Stimulated activated CD4-positive, alpha-beta T cell treated with anti-CD3 and anti-CD28 coated beads, Interleukin-4, amount 100 ng/mL, for 24 hours (primary cell): ENCODE measurements at places on chromosomes 12 and 14.

GRCh38 chr12:7647071-7647470 lies 18.6 kb downstream of the APOBEC1 start:
- DNase-seq, result no peak

GRCh38 chr12:45503899-45504298 lies 225.6 kb upstream of the ARID2 start:
- DNase-seq, result no peak

DNA sequence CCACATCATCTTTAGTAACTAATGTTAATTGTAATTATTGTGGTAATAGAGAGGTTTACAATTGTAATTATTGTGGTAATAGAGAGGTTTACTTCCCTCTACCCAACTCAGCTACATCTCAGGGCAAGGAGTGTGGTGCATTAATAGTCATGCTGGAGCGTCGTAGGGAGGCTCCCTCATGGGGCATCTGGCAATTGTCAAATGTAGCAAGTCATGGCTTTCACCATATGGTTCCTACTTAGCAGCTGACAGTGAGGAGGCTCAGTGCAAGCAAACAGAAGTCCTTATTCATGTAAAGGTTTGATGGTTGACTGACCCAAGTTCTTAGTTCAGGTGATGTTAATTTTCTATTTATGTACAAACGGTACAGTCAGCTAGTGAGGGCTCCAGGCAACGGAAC lies 1012.0 kb downstream of the FLRT2 start:
- no peak for DNase-seq

DNA sequence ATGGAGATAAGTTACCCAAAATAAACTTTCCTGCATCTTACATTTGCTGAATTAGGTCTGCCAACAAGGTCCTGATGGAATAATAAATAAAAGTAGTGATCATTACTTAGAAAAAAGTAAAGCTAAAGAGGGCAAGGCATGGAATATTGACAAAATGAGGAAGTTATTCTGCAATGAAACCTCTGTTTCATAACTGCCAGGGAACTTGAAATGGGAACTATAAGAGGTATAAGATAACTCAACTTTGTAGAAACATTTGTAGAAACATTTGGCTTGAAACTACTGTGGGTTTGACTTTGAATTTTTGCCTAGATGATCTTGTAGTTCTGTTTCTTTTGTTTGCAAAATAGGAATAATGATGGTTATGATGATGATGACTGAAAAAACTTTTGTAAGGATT lies 18.7 kb upstream of the YBX3 start:
- DNase-seq, result no peak

- no peak for DNase-seq
Measured at GRCh38 chr14:65948302-65948701, 535.8 kb downstream of the FUT8 start.

- DNase-seq, result no peak
Measured at GRCh38 chr14:76779221-76780057, 18.2 kb downstream of the VASH1 start.

DNA sequence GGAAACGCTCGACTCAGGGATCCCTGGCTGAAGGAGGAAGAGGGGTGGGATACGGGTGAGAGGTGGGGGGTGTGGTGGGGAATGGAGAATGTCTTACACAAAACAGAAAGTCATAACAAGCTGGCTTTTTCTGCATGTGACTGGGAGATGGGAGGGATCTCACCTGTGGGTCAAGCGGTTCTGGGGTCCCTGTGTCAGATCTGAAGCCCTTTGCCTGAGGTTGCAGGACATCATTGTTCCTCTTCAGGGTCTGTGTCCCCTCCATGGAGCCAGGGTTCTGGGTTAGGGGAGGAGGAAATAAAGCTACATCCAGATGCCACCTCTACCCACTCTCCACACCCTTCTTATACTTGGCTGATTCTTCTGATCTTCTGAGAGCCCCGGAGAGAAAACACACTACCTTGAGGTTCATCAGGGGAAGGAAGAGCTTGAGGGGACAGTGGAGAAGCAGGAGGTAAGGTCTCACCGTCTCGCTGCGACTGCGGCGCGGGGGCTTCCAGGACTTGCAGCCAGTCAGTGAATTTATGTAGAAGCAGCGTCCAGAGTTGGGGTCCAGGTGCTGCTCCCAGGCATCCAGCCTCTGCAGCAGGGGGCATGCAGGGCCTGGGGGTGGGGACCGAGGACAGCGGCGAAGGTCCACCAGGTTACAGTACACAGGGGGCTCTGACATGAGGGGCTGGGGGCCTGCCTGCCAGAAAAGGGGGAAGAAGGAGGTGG lies 2.5 kb downstream of the ARHGAP9 start:
- DNase-seq, result no peak

DNA sequence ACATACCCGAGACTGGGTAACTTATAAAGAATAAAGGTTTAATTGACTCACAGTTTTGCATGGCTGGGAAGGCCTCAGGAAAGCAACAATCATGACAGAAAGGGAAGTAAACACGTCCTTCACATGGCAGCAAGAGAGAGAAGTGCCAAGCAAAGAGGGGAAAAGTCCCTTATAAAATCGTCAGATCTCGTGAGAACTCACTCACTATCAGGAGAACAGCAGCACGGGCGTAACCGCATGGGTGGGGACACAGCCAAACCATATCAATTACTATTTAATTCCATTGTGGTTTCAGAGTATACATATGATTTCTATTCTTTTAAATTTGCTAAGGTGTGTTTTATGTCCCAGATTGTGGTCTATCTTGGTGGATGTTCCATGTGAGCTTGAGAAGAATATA lies 117.9 kb downstream of the SCAF11 start:
- DNase-seq, result no peak

GRCh38 chr12:106332536-106332935 lies 25.0 kb upstream of the POLR3B start:
- no peak for DNase-seq

GRCh38 chr12:87302126-87302745 lies 727.0 kb downstream of the C12orf50 start:
- no peak for DNase-seq

DNA sequence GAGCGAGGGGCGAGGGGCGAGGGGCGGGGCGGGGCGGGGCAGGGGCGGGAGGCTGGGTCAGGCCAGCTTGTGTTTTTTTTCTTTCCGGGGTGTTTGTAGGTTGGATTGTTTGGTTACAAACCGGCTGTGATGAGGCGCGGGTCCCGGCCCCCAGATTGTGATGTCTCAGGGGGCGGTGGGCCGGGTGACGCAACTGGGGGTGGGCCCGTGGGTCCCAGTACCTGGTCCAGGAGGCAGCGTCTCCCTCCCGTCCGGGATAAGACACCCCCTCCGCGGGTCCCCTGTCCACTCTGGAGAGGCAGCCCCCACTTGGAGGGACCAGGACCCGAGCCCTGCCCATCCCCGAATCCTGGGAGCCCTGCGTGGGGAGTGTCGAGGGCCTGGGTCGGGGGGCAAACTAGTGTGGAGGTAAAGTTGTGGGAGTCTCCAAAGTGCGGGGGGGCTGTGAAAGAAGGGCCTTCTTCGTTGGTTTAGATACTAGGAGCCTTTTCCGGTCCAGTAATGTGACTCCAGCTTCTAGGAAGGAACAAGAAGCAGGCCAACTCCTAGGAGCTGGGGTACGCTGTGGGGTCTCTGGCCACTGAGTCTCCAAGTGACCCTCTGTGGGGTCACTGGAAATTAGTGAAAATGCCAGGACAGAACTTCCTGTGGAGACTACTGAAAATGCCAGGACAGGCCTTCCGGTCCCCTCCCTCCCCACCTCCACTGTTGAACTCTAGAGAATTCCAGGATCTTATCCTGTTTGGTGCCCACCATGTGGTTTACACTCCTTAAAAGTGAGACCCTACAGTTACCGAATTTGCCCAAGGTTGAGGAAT lies 579 bp upstream of the CLMN start:
- no peak for DNase-seq

GRCh38 chr12:45214749-45215418 lies 1.0 kb upstream of the ANO6 start:
- DNase-seq, result no peak
